ENCODE measurements at places on chromosomes 16 and 17.
A peak's percentile ranks its signal among the peaks of the same experiment; 100 is the strongest.

- peak overlapping the region; percentile 36 for H3K27ac ChIP-seq
- peaks cover 15% of the 10 kb centered on the region for H3K4me1 ChIP-seq
- no peak for DNase-seq
Measured at GRCh38 chr17:35679007-35679682, 52.3 kb upstream of the RASL10B start.

GRCh38 chr16:13521356-13521755, 398.6 kb upstream of the ERCC4 start:
- DNase-seq = no peak
- H3K27ac ChIP-seq = no peak overlapping the region
- no peaks in the 10 kb centered on the region for H3K36me3 ChIP-seq
- H3K4me1 ChIP-seq = no peaks in the 10 kb centered on the region

DNA sequence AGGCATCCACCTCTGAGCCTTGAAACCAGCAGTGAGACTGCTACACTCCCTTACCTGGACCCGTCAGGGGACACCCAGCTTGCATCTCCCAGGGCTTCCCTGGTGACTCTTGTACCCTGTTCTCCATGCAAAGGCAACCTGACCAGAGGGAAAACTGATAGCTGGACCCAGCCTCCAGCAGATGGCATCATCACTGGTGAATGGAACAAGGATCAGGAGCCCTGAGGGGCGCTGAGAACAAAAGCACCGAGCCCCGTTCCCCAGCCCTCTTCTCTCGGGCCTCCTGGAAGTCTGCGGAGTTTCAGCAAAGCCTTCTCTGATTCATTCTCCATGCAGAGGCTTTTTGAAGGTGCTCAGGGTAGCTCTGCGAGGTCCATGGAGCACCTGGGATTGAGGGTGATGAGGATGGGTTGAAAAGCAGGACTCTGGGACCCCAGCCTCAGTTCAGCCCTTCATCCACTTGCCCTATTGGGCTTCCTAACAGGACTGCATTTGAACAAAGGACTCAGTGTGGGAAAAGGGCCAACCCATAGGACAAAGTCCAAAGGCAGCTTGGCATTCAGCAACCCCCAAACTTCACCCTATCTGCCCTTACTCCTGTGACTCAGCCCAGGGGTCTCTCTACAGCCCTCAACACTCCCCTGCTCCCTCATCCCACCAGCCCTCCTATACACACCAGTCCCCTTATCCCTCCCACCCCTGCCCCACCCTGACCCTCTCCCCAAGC, 45.0 kb upstream of the LHX1 start:
- no peak overlapping the region for H3K27ac ChIP-seq
- H3K4me1 ChIP-seq = no peaks in the 10 kb centered on the region
- H3K27me3 ChIP-seq = peaks cover 20% of the 10 kb centered on the region
- H3K36me3 ChIP-seq = no peaks in the 10 kb centered on the region

GRCh38 chr16:49734331-49734730, 121.6 kb downstream of the ZNF423 start:
- H3K4me3 ChIP-seq = no peak overlapping the region
- DNase-seq = no peak
- no peaks in the 10 kb centered on the region for H3K4me1 ChIP-seq
- H3K27ac ChIP-seq = no peak overlapping the region

GRCh38 chr17:80561541-80562114, 17.0 kb downstream of the RPTOR start:
- no peaks in the 10 kb centered on the region for H3K27me3 ChIP-seq
- no peaks in the 10 kb centered on the region for H3K36me3 ChIP-seq
- DNase-seq = no peak
- peaks cover 13% of the 10 kb centered on the region for H3K4me1 ChIP-seq
- H3K4me3 ChIP-seq = no peak overlapping the region

- H3K36me3 ChIP-seq = no peaks in the 10 kb centered on the region
- H3K4me3 ChIP-seq = peak within 1 kb of the TSS; percentile 91
- peaks cover 24% of the 10 kb centered on the region for H3K27me3 ChIP-seq
- H3K4me1 ChIP-seq = peaks cover 45% of the 10 kb centered on the region
Measured at GRCh38 chr16:67247192-67248072, at the start of gene FHOD1. Gene FHOD1 (minus strand): TSS chr16:67247481. CDS start chr16:67247410, 71 bp downstream.

- H3K4me3 ChIP-seq = no peak overlapping the region
- H3K27me3 ChIP-seq = peaks cover 14% of the 10 kb centered on the region
- no peak overlapping the region for H3K27ac ChIP-seq
Measured at GRCh38 chr16:31485571-31485970, 2.6 kb downstream of the SLC5A2 start.

DNA sequence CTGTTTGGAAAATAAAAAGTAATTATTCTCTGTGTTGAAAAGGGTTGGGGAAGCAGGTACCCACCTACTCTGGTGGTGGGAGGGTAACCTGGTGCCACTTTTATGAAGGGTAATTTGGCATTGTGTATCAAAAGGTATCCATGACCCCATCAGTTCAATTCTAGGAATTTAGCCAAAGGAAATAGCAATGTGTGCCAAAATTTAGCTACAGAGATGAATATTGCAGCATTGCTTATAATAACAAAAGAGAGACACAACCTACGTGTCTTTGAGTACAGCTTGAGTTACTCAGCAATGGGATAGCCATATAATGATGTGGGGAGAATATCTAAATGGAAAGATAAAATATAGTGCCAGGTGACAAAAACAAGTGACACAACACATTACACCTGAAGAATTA, 170.7 kb downstream of the NTN1 start:
- H3K27me3 ChIP-seq = no peaks in the 10 kb centered on the region
- no peak overlapping the region for H3K4me3 ChIP-seq
- no peak overlapping the region for H3K27ac ChIP-seq
- H3K36me3 ChIP-seq = no peaks in the 10 kb centered on the region
- no peak for DNase-seq

DNA sequence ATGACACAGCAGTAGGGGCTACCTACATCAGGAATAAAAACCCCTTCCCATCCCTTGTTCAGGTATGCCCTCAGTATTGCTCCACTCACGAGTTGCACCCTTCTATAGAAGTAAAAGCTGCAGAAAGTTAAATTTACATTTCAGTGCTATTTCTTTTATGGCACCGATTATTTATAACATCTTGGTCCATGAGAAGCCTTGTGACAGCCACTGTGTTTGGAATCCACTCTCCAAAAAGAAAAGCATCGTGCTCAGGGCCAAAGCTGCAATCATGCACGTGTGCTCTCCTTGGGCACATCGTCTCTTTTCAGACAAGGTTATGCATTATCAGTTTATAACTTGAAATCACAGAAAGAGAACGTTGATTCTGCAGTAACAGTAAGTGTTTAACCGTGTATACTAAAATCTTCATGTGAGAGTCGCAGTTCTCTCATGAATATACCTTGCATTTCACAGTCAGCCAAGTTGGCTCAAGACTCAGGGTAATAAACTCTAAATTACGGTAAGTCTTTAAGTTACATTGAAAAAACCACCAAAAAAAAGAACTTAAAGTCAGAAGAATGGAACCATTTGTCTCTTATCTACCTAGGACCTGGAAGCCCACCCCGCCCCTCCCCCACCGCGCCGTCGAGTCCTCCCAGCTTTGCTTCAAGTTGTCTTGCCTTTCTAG, 189.6 kb downstream of the CPPED1 start:
- DNase-seq = no peak
- H3K4me3 ChIP-seq = peak overlapping the region; percentile 9
- peaks cover 48% of the 10 kb centered on the region for H3K4me1 ChIP-seq
- H3K27ac ChIP-seq = peak overlapping the region; percentile 38
- H3K27me3 ChIP-seq = no peaks in the 10 kb centered on the region
- peaks cover 6% of the 10 kb centered on the region for H3K36me3 ChIP-seq
